ENCODE measurements at places on chromosomes 13 and 19.

DNA sequence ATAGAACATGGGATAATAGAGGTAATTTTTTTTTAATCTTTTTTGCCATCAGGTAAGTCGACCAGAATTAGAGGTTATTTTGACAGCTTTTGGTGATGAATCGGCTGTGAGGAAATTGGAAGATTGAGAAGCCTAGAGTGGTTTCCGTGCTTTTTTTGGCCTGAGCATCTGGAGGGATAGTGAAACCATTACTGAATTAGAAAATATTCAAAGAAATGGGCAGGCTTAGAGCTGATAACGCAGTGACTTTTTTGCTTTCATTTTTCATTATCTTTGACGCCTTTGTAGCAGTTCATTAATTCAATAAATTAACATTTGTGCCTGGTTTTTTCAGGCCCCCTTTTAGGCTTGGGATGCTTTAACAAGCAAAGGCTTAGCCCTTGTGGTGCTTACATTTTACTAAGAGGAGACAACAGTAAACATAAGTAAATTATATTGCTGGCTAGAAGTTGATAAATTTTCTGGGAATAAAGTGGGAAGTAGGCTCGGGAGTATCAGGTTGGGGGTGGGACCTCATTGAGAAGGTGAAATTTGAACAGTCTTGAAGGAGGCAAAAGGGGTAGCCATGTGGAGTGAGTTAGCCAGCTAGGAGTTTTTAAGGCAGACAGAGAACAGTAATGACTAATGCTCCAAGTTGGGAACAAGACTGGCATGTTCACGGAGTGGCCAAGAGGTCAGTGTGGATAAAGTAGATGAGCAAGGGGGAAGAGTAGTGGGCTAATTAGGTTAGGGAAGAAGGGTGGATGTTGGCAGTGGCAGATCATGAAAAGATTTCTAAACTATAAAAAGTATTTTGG lies 36.5 kb downstream of the GTF2F2 start:
- DNase-seq, result no peak

DNA sequence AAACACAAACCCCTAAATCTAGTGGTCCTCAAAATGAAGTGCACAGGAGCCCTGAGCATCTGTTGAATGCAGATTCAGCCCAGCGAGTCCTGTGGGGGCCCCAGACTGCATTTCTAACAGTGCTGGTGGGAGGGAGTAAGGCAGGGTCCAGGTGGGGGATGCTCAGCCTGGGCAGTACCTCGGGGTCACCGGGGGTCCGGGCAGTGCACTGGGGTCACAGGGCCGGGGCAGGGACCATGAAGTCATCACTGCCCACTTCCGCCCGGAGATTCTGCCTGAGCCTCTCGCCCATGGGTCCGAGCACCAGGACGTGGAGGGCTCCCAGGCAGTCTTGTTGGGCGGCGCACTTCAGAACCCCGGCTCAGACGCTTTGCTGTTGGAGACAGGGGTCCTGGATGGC lies 838 bp upstream of the ATP4B start:
- DNase-seq, result no peak

DNA sequence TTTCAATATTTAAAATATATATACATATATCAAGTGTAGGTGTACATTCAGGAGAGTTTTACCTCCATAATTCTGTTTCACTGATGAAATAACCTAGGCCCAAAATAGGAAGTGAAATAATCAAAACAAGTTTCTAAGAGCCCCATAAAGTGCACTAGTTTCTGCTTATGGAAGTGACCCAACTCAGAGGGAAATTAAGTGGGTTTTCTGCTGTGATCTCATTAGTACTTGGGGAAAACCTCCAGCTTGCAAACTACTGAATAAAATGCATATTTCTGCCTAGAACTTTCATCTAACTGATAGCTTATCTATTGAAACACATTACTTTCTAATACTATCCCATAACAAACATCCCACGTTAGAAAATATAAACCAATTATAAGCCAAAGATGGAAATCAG lies 45.4 kb upstream of the MIR17HG start:
- no peak for DNase-seq

- no peak for DNase-seq
Measured at GRCh38 chr19:17522988-17523872, 11.8 kb downstream of the PGLS start.

DNA sequence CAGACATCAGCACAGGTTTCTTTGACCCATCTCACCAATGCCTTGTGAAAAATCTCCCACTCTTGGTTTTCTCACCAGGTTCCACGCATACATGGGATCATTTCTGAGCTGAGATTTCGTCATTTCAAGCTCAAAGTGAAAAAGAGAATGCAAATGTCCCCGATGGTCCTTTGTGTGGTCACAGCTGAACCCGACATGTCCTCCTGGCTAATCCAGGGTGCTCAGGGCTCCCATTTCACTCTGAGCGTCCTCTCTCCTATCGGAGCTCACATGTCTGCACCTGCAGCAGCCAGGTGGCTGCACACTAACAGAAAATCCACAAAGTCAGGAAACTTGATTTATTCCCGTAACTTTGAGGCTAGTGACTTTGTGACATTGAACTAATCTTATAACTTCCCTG lies 9.3 kb upstream of the CEACAM3 start:
- no peak for DNase-seq

DNA sequence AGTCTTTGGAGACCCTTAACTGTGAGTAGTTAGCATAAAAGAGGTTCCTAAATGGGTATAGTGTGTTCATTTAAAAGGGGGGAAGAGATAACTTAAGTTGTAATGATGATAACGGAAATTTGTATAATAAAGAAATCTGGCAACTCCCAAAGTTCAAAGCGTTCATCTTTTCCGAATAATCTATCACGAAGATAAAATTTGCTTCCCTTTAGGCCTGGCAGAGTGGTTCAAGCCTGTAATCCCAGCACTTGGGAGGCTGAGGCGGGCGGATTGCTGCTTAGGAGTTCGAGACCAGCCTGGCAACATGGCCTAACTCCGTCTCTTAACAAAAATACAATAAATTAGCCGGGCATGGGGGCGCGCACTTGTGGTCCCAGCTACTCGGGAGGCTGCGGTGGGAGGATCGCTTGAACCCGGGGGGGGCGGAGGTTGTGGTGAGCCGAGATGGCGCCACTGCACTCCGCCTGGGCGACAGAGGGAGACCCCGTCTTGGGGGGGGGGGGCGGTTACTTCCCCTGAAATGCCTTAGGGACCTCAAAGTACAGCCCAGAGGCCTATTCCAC lies 934 bp downstream of the N4BP2L2 start:
- DNase-seq, result no peak

GRCh38 chr13:25214491-25215252 lies 42.6 kb upstream of the AMER2 start:
- DNase-seq, result no peak

GRCh38 chr13:84029396-84029795 lies 147.1 kb upstream of the SLITRK1 start:
- peak; percentile 76 for DNase-seq

GRCh38 chr19:11848200-11848593 lies 329 bp upstream of the ZNF439 start:
- DNase-seq, result no peak

GRCh38 chr19:15631817-15632216 lies 8.9 kb upstream of the CYP4F3 start:
- no peak for DNase-seq

DNA sequence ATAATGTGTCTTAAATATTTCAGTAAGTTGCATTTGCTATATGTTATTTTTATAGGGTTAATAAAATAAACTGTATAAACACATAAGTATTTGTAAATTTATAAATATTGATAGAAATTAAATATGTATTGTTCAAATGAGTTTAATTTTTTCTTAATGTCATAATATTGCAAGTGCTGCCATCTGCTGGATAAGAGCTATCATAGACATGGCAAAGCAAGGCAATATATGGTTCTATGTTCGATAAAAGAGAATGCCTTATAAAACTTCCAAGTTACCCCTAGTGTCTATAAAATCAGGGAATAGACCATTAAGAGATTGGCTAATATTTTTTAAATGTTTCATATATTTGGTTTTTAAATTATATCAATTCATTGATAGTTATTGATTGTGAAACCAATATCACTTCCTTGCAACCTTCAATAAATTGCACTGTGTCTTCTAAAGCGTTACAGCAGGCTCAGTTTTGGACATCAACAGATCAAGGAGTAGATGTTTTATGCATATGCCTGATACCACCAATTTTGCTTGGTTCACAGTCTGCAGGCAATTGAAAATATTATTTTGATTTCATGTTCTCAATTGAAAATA lies 29.0 kb upstream of the SLITRK6 start:
- peak; percentile 19 for DNase-seq

- no peak for DNase-seq
Measured at GRCh38 chr19:11261971-11262839, at the start of gene DOCK6. TSS of gene DOCK6 (minus strand) at chr19:11262524. CDS start at chr19:11262440, 84 bp downstream.

DNA sequence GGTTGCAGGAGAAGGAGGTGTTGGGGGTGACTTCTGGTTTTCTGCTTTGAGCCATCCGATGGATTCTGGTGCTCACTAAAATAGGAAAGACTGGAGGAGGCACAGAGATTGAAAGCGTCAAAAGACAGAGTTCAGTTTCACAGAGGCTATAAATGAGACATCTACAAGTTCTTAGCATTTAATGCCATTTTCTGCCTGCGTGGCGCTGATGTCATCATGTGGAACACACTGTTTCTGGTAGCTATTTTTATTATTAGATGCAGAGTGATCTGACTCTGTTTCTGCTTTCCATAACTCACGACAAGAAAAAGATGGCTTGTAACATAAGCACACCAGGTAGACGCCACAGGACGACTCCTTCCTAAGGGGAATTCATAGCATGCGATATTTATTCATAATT lies 3.3 kb upstream of the SLC39A3 start:
- no peak for DNase-seq

DNA sequence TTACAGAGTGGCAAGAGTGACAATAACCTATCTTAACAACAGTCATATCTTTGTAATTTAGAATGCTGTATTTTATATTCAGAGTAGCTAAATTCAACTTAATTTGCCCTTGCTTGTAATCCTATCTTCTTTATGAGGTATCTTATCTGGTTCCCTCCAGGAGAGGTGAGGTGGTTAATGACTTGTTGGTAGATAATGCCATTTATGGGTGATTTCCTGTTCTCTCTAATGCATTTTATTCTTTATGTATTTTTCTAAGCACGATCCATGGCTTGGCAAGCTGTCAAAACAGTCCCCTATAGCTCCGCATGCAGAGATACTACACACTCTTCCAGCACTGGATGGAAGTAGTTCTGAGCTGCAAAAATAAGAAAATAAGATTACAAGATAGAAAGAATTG lies 267.9 kb downstream of the LMO7 start:
- DNase-seq, result no peak

DNA sequence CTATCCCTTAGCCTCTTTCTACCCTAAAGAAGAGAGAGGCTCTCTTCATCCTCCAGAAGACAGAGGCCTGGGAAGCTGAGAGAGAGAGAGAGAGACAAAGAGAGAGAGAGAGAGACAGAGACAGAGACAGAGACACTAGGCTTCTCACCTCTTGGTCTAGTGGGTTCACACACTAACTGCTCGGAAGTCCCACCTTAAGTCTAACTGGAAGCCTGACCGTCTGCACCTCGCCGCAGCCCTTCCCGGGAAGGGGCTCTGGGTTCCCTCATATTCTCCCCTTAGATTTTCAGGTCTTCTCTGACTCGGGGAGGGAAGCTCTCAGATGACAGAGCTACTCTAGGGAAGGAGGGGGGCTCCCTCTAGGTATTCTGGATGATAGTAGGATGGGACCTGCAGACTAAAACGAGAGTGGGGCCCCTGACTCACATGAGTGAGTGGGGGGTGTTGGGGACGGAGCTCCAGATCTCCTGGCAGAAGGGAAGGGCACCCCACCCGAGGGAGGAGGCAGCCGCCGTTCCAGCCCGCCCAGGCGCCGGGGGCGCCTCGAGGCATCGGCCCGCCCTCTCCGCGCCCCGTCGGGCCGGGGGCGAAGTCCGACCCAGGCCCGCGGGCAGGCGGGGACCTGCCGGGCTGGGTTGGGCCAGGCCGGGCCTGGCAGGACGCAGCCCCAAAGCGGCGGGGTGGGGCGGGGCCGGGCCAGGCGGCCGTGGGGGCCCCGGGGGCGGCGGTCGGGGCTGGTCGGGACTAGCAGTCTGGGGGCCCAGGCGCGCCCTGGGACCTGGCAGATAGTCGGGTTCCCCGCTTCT lies 2.0 kb upstream of the JUNB start:
- DNase-seq, result no peak

GRCh38 chr19:5091018-5091683 lies 122.2 kb downstream of the KDM4B start:
- peak; percentile 11 for DNase-seq

GRCh38 chr13:30725326-30726085 lies 9.8 kb upstream of the ALOX5AP start:
- no peak for DNase-seq

DNA sequence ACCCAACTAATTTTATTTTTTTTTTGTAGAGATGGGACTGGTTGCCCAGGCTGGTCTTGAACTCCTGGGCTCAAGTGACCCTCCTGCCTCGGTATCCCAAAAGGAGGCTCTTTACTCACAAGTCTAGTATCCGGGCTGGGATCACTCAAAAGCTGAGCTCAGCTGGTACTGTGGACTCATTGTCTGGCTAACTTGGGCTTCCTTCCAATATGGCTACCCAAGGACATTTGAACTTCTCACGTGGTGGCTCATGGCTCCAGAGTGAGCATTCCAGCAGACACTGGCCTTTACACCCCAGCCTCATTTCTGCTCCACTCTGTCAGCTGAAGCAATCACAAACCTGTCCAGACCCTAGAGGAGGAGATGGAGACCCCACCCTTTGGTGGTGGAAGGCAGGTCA lies 28.9 kb downstream of the HPN start:
- no peak for DNase-seq

- no peak for DNase-seq
Measured at GRCh38 chr19:2636897-2637683, 65.4 kb downstream of the GNG7 start.

Measured in NCI-H526 treated with DMSO at 0.1 percent for 48 hours (cell line).